ENCODE measurements at places on chromosomes 11 and 22.
A peak's percentile ranks its signal among the peaks of the same experiment; 100 is the strongest.

DNA sequence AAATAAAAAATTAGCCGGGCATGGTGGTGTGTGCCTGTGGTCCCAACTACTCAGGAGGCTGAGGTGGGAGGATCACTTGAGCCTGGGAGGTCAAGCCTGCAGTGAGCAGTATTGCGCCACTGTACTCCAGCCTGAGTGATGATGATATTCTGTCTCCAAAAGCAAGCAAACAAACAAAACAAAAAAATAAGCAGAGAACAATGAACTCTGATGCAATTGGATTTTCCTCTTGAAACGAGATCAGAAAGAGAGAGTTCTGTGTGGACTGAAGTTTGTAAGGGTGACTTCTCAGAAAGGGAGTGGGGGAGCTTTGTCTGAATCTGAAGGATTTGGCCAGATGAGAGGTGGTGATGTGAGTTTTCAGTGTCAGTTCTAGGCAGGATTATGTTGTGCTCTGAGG, 6.0 kb upstream of the TMEM123 start:
- DNase-seq, result no peak

- no peak for DNase-seq
Observed at GRCh38 chr11:87228820-87229219, 191.1 kb downstream of the TMEM135 start.

- DNase-seq, result peak; percentile 66
Observed at GRCh38 chr11:88320149-88320559, 17.4 kb downstream of the CTSC start.

GRCh38 chr11:94649964-94650623, 82.9 kb downstream of the PIWIL4 start:
- peak; percentile 18 for DNase-seq

GRCh38 chr11:88435415-88435814, 97.9 kb upstream of the CTSC start:
- no peak for DNase-seq

DNA sequence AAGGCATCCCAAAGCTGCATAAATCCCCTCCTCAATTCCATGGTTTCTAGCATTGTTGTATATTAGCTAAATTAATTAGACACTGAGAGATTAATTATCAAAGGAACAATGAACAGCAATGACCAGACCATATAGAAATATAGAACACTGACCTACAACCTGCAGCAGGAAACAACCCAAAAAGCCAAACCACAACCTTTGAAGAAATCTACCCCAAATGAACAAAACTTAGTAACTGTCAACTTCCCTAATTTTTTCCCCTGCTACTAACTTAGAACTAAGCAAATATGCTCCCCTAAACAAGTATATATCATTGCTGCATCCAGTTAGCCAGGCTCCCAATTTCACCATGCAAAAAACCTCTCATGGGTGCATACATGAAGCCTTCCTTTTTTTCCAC, 268.0 kb upstream of the ANO3 start:
- no peak for DNase-seq

DNA sequence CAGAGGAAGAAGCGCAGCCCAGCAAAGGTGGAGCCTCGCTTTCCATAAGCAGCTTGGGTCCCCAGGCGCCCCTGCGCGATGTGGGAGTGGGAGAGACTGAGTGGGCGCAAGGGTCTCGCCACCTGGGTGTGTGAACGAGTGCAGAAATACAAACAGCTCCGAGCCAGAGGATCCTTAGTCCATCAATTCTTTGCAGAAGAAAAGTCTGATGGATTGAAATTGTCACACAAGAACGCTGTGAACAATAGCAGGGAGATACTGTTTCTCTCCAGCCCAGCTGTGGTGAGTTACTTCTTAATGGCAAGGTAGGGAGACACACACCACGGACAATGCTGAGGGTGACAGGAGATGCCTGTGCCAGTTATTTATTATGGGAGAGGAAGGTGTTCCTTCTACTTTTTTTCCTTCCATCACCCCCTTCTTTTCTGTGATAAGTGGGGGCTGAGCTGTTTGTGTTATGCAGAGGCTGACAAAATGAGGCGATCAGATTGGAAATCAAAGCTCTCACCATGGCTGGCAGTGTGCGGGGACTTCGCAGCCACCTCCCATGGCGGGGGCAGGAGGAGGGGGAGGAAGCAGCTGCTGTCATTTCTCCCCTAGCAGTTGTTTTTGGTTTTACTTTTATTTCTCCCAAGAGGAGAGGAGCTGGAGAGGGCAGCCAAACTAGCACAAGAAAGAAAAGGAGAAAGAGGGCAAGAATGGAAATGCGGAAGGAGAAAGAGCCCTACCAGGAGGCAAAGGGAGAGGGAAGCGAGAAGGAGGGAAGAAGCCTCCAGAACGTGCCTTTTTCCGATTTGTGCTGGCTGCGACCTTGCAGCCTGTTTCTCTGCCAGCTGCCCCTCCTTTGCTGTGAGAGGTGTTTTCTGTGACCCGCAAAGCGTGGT, 755.8 kb downstream of the NTM start:
- peak; percentile 56 for DNase-seq

DNA sequence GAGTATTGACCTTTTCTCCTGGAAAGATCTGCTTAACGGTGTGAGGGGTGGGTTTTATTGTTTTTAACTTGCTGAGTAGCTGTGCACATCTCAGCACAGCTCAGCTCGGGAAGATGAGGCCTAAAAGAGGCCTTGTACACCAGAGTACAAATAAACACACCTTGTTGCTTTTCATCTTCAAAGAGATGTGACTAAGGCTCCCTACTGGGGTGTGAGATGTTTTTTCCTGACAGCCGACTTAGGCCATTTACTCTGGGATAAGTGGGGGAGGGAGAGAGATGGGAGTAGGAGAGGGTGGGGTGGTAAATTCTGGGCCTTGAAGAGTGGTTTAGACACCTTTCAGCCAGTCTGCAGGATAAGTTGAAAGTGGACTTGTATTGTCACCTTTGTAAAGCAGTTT, 2.9 kb downstream of the LDLRAD3 start:
- DNase-seq, result no peak

DNA sequence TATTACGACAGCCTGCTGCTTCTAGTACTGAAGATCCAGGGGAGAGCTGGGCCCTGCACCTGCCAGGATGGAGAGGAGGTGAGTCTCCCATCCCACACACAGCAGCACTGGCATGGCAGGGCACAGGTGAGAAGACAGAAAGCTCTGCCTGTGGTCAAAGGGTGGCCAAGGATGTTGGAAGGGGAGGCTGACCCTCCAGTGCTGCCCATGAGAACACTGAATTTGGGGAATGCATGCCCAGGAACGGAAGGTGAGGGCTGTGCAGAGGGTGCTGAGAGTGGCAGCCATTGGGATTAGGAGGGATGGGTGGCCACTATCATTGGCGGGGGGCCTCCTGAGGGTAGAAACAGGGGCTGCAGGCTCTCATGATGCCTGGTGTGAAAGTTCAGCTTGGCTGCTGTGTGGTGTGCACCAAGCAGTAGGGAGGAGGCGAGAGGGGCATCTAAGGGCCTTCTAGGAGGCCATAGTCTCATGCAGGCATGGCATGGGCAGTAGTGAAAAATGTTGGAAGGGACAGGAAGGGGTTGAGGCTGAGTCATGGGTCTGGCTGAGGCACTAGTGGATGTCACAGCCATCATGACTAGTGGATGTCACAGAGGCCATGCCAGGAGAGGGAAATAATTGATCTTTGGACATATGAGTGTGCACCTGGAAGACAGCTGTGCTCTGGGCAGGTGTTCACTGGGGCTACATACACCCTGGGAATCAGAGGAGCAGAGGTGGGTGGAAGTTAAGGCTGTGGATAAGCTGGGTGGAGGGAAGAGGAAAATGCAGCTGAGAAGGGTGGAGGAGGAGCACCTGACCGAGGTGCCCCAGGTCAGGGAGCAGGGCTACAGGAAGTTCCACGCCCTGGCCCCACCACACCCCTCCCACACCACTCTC, 2.5 kb upstream of the LRRC74B start:
- DNase-seq, result peak; percentile 56

DNA sequence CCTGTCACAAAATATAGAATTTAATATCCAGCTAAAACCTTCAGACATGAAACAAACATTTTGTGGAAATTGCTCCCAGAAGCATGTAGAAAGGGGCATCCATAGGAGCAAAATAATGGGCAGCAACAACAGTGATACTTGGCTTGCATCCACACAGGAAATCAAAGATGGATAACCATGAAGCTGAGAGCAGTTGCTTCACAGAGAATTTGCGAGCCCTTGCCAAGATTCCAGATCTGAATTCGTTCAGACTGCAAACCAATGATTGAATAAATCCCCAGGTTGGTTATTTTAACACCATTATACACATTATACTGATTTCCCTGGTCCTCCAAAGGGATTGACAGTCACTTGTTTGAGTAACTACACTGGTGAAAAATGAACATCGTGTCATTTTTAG, 15.6 kb upstream of the OR51L1 start:
- no peak for DNase-seq

DNA sequence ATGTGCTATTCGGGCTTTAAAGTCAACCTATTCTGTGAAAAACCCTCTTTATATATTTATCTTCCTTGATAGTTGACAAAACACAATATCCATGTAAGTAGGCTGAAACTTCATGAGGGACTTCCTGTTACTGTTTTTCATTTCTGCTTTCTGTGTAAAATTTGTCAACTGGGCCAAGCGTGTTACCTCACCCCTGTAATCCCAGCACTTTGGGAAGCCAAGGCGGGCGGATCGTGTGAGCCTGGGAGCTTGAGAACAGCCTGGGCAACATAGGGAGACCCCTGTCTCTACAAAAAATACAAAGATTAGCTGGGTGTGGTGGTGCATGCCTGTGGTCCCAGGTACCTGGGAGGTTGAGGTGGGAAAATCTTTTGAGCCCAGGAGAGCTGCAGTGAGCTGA, 66.5 kb upstream of the SLC25A18 start:
- DNase-seq, result no peak

DNA sequence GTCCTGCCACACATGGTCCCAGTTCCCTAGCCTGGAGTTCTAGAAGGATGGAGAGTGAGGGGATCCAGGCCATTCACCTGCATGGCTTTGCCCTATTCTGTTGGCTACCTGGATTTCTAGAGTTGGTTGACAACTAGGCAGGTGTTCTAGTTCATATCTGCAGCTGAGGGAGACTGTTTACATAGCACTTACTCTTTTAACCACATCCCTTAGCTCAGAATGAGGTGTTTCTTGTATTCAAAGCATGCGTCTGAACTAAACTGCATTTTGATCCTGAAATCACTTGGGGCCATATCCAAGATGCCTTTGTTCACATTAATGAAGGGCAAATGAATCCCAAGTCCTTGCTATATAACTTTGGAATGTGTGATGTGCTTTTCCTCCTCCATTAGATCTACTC, 60.9 kb downstream of the SYT13 start:
- no peak for DNase-seq

GRCh38 chr11:43833657-43834073, 47.0 kb upstream of the ALKBH3 start:
- peak; percentile 58 for DNase-seq

DNA sequence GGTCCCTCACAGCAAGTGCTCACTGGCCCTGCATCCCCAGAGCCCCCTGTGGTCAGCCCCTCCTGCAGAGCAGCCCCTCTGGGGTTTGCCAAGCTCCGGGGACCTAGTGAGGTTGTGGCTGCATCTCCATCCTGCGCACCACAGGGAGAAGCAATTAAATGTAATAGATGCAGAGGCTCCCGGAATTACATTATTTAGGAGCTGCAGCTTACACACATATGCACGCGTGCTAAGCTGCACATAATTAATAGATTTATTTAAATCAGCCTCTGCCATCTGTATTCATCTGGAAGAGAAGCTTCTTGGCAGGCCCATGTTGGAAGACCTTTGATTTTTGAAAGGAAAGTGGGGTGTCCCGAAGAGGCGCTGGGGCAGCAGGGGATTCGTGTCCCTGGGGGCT, 1271.5 kb downstream of the BRD1 start:
- DNase-seq, result no peak

- DNase-seq, result no peak
Observed at GRCh38 chr11:76890329-76890728, 29.6 kb downstream of the ACER3 start.

DNA sequence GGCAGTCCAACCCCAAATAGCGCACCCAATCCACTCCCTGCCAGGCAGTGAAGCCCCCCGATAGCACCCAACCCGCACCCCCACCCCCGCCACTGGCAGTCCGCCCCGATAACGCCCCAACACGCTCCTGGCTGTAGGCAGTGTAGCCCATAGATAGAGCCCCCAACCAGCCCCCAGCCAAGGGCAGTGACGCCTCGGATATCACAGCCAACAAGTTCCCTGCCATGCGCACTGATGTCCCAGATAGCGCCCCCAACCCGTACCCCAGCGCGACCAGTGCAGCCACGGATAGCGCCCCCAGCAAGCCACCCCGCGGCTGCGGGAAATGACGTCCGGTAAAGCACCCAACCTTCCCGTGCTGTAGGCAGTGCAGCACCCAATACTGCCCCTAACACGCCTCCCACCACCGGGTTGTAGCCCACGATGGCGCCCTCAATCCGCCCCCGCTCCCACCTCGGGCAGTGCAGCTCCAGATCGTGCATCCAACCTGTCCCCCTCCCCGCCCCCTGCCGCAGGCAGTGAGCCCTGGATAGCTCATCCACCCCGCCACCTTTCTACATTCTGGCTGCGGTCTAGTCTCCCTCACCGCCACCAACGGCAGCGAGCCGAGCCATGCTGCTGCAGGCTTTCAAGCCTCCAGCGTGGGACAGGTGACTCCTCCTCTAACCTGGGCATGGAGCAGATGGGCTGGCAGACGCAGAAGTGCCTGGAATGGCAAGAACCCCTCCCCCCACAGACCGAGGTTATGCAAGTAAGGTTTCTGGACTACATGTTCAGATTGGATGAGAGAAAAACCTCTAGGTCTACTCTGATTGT, 625 bp downstream of the RFPL2 start:
- DNase-seq, result no peak

- peak; percentile 4 for DNase-seq
Observed at GRCh38 chr11:7165911-7166310, 77.1 kb downstream of the RBMXL2 start.

GRCh38 chr22:20106205-20106848, 9.6 kb upstream of the RANBP1 start:
- no peak for DNase-seq

DNA sequence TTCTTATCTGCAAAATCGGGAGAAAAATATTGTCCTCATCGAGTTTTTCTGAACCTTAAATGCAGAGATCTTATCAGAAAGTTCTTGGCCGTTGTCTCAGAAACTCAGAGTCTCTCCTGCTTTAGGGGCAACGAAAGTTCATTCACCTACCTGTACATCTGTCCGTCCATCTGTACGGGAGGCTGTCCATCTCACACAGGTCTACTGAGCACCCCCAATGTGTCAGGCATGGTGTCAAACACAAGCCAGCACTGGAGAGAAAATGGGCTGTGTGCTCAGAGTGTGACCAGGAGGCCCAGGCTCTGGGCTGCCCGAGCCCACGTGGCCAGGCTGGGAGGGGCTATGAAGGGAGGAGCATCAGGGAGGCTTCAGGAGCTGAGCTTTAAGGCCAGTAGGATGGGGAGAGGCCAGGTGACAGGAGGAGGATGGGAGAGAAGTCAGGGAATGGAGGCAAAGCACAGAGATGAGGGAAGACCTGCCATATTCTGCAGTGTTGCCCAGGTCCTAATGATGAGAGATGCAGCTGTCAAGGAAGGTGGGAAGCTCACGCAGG, 62.4 kb upstream of the MYEOV start:
- no peak for DNase-seq

- no peak for DNase-seq
Observed at GRCh38 chr11:19767627-19768151, 55.1 kb downstream of the NAV2 start.

All from fibroblast of skin of back (primary cell).